Stimulated activated CD4-positive, alpha-beta T cell treated with anti-CD3 and anti-CD28 coated beads, Interleukin-12 subunit alpha, Interleukin-12 subunit beta, amount 100 ng/mL, for 4 hours (primary cell): ENCODE measurements at places on chromosomes 3 and 15.

GRCh38 chr15:73631915-73632669, 1.1 kb downstream of the NPTN start:
- no peak for DNase-seq

DNA sequence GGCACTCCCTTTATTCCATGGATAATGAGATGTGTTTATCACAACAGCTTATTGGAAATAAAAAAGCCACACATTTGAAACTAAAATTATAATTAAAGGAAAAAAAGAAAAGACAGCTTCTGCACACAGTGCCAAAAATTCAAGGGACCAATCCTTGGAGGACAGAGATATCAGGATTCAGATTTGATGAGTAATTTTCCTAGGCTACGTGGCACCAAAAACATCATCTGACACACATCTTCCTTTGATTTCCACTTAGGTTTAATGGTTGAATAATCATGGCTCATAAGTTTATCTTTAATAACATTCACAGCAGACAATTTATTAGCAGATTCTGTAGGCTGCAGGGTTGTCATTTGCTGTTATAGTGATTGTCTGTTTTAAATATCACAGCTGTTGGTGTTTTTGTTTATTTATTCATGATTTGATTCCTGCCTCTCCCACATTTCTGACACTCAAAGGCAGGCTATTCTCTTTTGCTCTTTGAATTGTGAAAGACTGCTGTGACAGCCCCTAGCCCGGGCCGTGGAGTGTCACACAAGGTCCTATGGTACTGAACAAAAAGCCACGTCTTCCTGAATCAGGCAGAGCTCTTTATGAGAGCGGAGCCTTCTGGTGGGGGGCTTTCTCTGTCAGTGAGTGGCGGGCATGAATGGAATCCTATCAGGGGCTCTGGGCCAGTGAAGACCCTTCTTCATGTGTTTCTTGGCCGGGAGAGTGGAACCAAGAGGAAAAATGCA, 708.5 kb downstream of the SQOR start:
- DNase-seq: no peak

GRCh38 chr15:69697916-69698315, 245.3 kb downstream of the RPLP1 start:
- no peak for DNase-seq

DNA sequence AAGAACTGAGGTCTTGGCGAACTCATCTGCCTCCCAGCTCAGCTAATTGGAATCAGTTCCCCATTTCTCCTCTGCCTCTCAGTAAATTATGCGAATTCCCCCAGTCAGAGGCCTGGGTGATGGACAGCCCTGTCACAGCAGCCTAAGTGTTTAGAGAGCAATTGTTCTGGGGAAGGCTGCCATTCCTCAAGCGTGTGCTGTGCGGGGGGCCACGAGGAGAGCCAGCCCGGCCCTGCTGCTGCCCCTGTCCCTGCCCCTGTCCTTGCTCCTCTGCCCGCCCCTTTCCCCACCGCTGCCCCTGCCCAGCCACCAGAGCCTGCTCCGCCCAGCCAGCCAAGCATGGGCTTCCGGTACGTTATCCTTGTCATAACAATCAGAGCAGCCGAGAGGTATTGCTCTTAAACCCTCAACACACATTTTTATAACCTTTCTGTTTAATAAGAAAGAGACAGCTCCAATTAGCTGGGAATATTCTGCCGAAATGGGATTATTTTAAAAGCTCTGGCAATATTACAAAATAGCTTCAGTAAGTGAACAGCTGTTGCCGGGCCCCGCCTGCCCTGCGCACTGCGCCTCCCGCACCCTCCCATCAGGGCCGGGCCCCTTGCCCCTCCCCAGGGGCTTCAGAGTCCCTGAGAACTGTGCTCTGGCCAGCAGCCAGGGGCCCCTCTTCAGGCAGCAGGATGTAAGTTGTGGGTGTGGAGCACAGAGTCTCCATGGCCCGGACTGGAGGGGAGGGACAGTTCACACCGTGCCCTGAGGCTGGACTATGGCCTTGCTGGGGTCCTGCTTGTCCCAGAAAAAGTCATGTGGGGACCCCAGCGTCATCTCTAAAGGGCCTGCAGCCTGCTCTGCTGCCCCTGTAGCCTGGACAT, 12.4 kb upstream of the CACNA2D2 start:
- no peak for DNase-seq

- DNase-seq: no peak
These were observed 48.0 kb downstream of the PTH1R start for GRCh38 chr3:46925585-46925934.

DNA sequence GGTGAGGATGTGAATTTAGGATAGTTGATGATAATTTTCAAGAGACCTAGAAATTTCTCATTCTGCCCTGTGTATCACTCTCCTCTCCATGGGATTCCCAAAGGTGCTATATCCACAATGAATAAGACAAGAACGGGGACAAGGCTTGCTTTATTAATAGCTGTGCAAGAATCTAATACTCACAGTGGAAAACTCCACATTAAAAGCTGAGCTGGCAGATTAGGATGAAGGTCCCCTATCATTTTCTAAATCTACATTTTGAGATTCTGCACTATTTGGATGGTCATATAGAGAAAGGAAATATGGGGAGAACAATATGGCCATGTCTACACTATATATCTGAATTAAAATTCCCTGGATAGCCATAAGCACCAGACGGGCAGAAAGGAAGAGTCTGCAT, 411.0 kb upstream of the TGFBR2 start:
- no peak for DNase-seq

- DNase-seq: no peak
These were observed 303.2 kb downstream of the ZIC1 start for GRCh38 chr3:147712357-147712756.

DNA sequence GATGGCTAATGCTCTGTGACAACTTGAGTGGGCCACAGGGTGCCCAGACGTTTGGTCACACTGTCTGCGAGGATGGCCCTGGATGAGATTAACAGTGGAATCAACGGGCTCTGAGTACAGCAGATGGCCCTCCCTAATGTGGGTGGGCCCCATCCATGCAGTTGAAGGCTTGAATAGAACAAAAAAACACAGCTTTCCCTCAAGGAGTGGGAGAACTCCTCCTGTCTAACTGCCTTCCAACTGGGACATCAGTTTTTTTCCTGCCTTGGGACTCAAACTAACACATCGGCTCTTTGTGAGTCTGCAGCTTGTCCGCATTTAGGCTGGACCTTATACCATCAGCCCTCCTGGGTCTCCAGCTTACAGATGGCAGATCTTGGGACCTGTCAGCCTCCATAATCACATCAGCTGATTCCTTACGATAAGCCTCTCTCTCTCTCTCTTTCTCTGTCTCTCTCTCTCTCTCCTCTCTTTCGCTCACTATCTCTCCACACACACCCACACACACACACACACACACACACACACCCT, 20.8 kb downstream of the FAM174B start:
- DNase-seq: no peak

DNA sequence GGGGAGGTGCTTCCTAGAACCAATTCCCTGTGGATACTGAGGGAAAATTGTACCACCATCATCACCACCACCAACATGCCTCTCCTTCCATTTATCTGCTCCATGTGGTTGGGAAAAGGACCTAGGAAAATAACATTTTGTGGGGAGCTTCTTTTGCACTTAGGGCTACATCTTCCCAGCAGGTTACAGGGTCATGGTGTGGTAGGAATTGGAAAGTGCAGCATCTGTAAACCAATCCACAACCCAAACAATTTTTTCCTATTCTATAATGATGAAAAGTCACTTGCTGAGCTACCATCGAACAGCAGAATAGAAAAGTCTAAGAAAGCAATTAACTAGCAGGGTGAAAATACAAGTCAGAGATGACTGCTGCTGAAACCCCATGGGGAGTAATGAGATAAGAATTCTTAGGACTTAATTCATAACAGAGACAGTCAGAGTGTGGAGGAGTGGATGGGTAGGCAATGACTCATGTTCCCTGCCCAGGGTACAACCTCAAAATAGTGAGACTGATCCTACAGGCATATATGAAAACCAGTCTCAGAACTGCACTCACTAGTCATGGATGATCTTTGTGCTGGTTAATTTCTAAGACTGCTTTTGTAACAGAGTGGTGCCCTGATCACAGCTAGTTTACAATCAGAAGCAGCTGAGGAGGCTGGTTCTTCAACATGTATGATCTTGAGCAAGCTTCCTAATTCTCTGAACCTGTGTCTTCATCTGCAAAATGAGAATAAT, 38.1 kb upstream of the LEKR1 start:
- DNase-seq: no peak

DNA sequence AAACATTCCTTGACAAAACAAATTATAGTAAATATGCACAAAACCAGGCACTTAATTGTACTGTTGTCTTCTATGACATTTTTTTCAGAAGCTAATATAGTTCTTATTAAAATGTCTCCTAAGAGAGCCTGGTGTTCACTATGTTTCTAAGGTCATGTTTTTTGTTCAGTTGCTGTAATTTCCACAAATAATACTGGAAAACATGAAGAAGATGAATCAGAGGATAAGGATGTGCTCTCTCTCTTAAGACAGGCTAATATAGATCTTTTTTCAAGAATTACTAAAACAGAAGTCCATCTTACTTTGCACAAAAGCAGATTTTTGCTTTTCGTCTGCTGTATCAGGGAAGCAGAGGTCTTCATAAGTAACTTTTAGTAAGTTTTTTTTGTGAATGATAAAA, 823.0 kb upstream of the NECTIN3 start:
- no peak for DNase-seq

GRCh38 chr3:167110901-167111300, 269.2 kb downstream of the ZBBX start:
- no peak for DNase-seq

DNA sequence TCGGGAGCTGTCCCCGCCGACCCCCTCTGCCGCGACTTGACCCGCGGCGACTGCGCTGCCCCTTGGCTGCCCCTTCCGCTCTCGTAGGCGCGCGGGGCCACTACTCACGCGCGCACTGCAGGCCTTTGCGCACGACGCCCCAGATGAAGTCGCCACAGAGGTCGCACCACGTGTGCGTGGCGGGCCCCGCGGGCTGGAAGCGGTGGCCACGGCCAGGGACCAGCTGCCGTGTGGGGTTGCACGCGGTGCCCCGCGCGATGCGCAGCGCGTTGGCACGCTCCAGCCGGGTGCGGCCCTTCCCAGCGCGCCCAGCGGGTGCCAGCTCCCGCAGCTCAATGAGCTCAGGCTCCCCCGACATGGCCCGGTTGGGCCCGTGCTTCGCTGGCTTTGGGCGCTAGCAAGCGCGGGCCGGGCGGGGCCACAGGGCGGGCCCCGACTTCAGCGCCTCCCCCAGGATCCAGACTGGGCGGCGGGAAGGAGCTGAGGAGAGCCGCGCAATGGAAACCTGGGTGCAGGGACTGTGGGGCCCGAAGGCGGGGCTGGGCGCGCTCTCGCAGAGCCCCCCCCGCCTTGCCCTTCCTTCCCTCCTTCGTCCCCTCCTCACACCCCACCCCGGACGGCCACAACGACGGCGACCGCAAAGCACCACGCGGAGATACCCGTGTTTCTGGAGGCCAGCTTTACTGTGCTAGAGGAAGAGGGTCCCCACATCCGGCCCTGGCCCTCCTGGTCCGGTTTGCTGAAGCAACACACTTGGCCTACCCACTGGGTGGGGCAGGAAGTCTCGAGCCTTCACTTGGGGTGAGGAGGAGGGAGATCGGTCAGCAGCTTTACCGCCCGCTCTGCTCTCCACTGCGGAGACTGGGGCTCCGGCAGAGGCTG, at the start of gene RASSF1:
TSS of gene RASSF1 (minus strand) at position 389 of the 882 bp plus-strand sequence. CDS start at position 358, 31 bp downstream.
- peak; percentile 64 for DNase-seq

DNA sequence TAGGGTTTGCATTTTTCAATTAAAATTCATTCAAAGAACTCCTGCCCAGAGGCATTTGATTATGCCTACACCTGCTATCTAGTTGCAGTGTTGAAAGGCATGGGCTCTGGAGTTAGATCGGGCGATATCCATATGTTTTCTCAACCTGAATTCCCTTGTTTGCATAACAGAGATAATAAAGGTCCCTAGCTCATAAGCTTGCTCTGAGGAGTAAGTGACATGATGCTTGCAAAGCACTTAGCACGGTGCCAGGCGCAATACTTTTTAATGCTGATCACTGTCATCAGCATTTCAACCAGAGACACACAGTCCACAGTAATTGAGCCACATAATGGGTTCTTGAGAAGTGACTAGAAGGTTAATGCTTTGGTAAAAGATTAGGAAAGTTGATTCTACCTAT, 106.3 kb upstream of the SAMMSON start:
- no peak for DNase-seq

GRCh38 chr15:101438482-101439284, 50.8 kb downstream of the PCSK6 start:
- DNase-seq: no peak

DNA sequence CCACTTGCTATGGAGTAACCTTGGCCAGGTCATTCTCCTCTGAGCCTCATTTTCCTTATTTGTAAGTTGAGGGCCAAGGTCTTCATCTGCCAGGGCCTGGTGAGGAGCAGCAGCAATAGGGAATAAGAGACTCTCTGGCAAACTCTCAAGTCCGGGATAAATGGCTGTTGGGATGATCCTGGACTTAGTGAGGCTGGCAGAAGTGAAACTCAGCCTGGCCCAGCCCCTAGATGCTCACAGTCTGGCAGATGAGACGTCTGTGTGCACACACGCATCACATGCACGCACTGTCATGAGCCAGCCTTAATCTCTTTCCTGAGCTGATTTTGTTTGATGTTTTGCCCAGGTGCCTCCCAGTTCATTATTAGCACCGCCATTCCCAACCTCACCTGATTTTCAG, 26.8 kb downstream of the SLC6A6 start:
- DNase-seq: no peak

DNA sequence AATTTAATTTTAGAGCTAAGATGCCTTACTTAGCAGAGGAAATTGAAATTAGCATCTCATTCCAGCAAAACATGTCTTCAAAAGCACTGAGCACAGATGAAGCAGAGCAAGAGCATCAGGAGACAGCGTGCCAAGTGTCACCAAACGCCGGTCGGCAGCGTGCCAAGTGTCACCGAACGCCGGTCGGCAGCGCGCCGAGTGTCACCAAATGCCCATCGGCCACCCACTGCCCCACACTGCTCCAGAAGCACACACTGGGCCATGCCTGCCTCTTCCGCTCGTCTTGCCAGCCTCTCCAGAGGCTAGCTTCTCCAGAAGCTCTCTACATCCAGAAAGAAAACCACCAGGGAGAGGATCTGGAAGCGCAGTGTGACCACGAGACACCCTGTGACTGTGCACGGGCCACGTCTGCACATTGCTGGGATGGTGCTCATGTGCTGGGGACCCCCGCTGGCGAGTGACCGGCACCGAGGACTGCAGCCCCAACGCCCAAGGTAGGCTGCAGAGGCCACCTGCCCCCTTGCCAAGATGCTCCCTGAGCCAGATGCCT, 37.8 kb downstream of the CYFIP1 start:
- DNase-seq: no peak

DNA sequence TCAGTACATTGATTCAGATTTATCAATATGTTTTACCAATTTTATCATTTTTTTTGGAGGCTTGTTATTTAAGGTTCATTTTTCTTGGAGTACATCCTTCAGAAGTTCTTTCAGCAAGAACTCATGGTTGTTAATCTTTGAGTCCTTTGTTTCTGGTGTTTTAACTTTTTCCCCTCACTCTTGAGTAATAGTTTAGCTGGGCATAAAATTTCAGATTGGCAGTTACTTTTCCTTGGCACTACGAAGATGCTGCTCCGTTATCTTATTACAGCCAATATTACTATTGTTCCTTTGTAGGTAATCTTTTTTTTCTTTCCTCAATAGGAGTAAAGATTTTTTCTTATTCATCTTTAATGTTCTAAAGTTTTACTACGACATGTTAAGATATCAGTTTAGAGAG, 9.8 kb downstream of the LRRC58 start:
- no peak for DNase-seq

GRCh38 chr3:43735618-43736017, 44.9 kb downstream of the ABHD5 start:
- no peak for DNase-seq
